ENCODE measurements at places on chromosomes 6 and 20.

GRCh38 chr6:170124836-170125235 is 166.0 kb downstream of the DLL1 start:
- DNase-seq = no peak

DNA sequence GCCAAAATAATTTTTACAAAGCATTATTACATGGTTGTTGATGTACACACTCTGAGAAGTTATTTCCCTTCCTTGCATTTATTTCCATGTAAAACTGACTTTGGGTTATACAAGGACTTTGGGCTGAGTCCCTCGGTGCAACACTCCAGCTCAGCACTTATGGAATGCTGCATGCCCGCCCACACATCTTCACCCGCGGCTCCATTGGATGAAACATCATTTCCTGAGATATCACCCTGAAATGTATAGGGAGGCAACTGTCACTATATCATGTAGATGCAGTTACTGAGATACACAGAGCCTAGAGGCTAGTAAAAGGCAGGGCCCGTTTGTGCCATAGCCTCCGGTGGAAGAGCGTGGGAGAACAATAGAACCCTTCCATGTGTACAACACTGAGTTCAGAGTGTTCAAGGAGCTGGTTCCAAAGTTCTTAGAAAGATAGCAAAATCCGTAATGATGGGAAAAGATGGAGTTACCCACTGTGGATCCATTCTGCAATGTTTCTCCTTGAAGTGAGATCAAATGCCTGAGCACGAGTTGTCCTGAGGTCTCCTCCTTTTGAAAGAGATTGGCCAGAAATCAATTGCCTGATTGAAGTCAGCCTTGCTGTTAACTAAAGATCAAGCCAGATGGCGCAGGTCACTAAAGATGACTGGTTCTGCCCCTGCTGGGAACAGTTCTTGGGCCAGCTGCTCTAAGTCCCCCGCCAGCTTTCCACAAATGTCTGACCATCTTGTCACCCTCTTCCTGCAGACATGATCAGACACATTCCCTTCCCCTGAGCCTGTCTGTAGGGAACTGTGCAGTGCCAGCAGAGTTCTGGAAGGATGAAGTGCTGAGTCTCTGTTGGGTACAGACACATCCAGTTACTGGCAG is 100.9 kb upstream of the IYD start:
- DNase-seq = no peak

DNA sequence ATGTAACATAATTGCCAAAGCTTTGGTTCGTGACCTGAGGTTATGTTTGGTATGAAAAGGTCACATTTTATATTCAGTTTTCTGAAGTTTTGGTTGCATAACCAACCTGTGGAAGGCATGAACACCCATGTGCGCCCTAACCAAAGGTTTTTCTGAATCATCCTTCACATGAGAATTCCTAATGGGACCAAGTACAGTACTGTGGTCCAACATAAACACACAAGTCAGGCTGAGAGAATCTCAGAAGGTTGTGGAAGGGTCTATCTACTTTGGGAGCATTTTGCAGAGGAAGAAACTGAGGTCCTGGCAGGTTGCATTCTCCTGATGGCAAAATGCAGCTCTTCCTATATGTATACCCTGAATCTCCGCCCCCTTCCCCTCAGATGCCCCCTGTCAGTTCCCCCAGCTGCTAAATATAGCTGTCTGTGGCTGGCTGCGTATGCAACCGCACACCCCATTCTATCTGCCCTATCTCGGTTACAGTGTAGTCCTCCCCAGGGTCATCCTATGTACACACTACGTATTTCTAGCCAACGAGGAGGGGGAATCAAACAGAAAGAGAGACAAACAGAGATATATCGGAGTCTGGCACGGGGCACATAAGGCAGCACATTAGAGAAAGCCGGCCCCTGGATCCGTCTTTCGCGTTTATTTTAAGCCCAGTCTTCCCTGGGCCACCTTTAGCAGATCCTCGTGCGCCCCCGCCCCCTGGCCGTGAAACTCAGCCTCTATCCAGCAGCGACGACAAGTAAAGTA is 547 bp upstream of the ESR1 start:
- no peak for DNase-seq

DNA sequence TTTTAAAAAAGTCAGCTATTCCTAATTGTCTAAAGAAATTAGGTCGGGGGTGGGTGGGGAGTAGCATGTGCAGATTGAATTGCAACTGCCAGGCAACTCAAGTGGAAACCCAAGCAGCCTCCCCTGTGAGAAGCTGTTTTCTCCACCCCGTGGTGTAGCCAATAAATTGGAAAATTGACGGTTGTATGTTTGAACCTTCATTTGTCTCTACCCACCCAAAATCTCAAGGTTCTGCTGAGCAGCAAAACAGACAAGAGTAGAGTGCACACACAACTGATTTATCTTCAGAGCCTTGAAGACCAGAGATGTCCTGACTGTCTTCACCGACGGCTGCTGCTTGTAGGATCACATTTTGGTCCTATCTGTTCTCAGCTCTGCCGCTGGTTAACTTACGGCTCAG is 88.5 kb downstream of the DTD1 start:
- DNase-seq = no peak

DNA sequence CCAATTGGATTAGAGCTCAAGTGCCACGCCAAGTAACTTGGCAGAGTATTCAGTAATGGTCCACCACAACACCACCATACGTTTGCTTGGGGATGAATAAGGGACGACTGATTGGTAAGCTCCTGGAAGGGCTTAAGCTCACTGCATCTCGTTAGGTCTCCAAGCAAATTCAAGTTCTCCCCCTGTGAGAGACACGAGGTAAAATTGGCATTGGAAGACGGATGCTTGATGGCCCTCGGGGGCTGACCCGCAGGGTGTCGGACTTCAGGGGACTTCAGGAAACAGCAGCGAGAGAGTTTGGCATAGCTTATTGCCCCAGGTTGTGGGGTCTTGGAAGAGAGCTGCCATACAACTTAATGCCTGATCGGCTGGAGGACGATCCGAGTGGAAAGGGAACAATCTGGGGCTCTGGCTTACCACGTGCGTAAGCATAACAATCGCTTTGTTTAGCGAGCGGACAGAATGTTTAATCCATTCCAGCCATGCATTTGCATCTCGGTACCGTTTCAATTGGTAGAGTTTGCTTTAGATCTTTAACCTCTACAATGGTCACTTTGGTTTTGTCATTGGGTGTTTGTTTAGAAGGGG is 4.8 kb upstream of the ZNFX1 start:
- no peak for DNase-seq

DNA sequence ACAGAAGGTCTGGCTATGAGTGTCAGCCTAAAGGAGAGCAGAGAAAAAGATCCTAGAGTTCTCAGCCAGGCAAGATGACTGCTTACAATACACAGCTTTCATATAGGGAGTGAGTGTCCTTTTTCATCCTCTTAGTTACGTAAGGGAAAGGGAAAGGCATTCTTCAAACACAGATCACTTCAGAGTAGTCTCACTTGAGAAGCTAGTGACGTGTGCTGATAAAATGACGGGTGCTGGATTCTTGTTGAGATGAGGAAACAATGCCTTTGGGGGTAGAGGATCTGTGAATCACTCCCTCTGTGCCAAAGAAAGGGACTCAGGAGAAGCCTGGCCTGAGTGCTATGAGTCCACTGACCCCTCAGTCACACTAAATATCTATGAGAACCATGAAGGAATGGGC is 117.3 kb downstream of the QRSL1 start:
- no peak for DNase-seq

- DNase-seq = no peak
These were observed 22.8 kb upstream of the TAF4 start for GRCh38 chr20:62088258-62089127.

GRCh38 chr6:143707697-143708096 is 29.9 kb downstream of the PHACTR2 start:
- DNase-seq = no peak

- DNase-seq = no peak
These were observed 36.1 kb downstream of the DSE start for GRCh38 chr6:116406678-116407345.

- no peak for DNase-seq
These were observed 323.2 kb upstream of the MAN1A1 start for GRCh38 chr6:119672725-119673124.

DNA sequence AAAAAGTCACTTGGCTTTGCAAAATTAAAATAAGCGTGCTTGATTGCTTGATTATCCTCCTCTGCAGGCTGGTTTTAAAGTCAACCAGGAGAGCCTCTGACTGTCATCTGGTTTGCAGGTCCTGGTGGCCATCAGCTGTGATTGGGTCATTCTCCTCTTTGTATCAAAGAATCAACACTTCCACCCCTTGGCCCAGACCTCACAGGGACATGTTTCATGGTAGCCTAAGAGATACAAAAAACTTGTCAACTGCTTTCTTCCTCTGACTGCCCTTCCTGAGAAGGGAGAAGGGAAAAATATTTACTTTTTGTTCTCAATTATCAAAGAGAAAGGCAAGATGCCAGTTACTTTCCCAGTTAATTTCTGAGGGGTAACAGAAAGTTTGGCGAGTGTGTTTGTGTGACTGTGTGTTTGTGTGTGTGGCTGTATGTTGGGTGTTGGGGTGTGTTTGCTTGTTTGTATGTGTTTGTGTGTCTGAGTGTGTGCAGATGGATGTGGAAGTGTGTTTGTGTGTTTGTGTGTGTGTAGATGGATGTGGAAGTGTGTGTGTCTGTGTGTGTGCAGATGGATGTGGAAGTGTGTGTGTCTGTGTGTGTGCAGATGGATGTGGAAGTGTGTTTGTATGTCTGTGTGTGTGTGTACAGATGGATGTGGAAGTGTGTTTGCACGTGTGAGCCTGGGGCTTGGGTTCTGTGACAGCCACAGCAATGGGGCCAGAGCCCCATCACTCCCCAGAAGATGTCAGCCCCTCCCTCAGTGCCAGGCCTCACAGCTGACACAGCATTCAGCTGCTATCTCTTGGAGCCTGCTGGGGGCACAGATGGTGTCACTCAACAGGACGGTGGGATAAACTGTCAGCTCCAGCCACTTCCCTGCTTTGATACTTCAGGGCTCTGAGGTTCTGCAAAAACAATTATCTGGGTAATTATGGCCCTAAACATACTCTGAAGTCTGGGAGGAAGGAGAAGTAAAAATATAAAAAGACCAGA is 98.6 kb upstream of the RNF24 start:
- DNase-seq = no peak

DNA sequence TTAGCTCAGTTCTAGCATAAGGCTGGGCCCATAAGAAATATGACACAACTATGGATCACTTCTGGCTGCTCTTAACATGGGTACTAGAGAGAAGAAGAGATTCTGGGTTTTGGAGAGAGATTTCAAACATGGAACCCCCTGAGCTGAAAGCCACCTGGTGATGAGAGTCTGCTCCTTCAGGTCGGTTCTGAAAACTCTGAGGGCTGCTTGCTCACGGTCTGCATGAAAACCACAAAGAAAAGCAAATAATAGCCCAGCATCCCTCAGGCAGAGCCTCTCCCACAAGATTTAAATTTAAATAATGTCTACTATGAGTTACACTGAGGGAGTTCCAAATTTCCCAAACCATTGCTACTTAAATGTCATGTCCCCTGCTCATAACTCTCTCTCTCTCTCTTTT is 301.5 kb downstream of the BMP7 start:
- DNase-seq = no peak

- DNase-seq = no peak
These were observed 245.4 kb upstream of the SPTLC3 start for GRCh38 chr20:12763406-12763805.

DNA sequence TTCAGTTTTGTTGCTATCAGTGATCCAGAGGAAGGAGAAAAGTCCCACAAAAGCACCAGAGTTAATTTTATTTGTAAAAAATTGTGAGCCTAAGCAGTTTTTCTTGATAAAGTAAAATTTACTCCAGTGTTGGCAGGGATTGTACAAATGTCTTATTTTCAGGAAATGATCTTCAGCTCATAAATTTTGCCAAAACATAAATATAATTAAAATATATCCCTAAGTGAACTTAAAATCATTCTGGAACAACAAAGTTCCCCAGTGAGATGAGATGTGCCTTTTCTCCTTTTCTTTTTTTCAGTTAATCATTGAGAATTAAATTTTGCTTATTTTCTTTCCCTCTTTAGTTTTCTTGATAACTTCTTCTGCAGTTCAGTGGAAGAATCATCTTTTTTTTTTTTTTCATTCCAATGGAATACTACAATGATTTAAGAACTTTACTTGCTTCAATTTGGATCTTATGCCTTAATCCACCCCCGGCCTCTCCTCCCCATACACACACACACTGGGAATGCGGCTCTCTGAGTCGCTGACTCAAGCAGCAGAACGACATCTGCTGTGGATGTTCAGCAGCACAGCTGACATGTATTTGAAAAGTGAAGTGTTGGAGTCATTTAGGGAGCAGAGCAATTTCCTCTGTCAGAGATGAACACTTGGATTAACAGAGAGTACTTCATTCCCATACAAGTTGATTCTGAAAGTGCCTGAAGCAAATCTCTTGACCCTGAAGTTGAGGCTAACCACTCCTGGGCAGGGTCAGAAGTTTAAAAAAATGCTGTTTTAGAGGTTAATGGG is 27.7 kb upstream of the LAMA4 start:
- no peak for DNase-seq

GRCh38 chr6:169145991-169146501 is 107.6 kb downstream of the THBS2 start:
- DNase-seq = no peak

GRCh38 chr6:47811443-47811842 is 29.6 kb downstream of the OPN5 start:
- no peak for DNase-seq

GRCh38 chr20:20078041-20078440 is 25.7 kb downstream of the CFAP61 start:
- no peak for DNase-seq

DNA sequence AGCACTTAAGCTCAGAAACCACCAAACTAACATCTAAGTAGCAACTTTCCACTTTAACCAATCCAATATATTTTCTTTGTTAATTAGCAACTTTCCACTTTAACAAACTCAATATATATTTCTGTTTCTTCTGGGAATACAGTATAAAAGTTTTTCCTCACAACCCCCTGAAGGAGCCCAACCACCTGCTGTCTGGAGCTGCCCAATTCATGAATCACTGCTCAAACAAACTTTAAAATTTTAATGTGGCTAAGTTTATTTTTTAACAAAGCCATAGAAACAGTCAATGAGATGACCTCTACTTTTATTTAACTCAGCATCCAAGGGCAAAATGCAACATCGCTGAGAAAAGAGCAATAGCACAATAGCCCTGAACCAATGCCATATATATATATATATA is 500.1 kb downstream of the EPM2A start:
- no peak for DNase-seq

DNA sequence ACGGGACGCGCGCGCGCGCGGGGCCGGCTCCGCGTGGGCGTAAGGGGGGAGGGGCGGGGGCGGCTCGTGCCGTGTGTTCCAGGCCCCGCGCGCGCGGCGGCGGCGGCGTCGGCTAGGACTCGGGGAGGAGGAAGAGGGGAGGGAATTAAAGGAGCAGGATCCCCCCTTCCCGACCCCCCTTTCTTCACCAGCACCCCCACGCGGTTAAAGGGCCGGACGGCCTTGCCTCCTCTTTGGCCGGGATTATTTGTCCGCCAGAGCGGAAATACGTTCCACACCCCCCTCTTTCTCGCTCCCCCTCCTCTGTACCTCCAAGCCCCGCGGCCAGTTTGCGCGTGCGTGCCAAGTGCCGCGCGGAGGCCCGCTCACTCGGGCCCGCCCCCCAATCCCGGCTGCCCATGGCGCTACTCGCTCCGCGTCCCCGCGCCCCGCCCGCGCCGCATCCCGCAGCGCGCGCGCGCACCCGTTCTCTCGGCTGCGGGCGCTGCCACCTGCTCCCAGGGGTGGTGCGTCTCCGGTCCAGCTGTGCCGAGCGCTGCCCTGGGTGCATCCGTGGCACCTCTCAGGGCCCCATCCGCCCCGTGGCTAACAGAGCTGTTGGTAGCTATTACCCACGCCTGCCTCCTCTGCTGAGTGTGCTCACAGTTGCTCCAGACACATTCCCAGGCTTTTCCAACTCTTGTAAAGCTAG is at the start of gene ZBTB12:
Gene ZBTB12 (minus strand): TSS at position 134 of the 691 bp plus-strand sequence. CDS start 781 bp downstream, outside the sequence.
- DNase-seq = peak; percentile 84

Measured in activated CD4-positive, alpha-beta T cell treated with anti-CD3 and anti-CD28 coated beads, Interleukin-2, amount 50 U/mL, for 24 hours (primary cell).